ENCODE measurements at places on chromosomes 5 and 9. TPM values are rescaled to one million over a fixed set of nuclear protein-coding genes. Genes with fewer than 3 reads are reported as not detected.

Gene TAS2R1
- not detected for total RNA-seq

GRCh38 chr5:56641635-56642260, 173.6 kb upstream of the MAP3K1 start:
- H3K27me3 ChIP-seq = no peaks in the 10 kb centered on the region
- H3K27ac ChIP-seq = no peak overlapping the region
- H3K4me1 ChIP-seq = no peaks in the 10 kb centered on the region

Gene NOP16
- 13.4 TPM for total RNA-seq

Gene SPATA31D4
- not detected for total RNA-seq

- H3K27me3 ChIP-seq = no peaks in the 10 kb centered on the region
- H3K27ac ChIP-seq = no peak overlapping the region
- no peaks in the 10 kb centered on the region for H3K36me3 ChIP-seq
- no peak overlapping the region for H3K4me3 ChIP-seq
- no peaks in the 10 kb centered on the region for H3K4me1 ChIP-seq
- no peak for DNase-seq
These were observed 819 bp downstream of the LCN2 start for GRCh38 chr9:128149951-128150593.

Gene C5orf52
- total RNA-seq = not detected

DNA sequence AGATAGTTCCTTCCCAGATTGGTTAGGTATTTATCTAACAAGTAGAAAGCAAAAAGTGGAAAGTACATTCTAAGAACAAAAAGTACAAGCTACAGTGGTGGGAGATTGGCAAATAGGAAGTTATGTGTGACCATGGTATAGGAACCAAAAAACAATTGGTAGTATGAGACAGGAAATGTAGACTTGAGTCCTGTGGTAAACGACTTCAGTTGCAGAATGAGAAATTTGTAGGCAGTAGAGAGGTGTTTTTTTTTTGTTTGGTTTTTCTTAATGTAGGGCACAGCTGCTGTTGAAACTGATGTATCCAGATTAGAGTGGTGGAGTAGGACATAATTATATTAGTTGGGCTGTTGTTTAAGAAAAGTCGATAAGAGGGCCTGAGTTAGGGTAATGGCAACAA, 72.0 kb downstream of the CCNH start:
- H3K4me1 ChIP-seq = no peaks in the 10 kb centered on the region
- H3K27me3 ChIP-seq = no peaks in the 10 kb centered on the region
- H3K27ac ChIP-seq = no peak overlapping the region
- no peaks in the 10 kb centered on the region for H3K36me3 ChIP-seq

Gene ROR2
- total RNA-seq = 13.1 TPM

- H3K4me1 ChIP-seq = no peaks in the 10 kb centered on the region
- H3K4me3 ChIP-seq = peak overlapping the region; percentile 61
- peak overlapping the region; percentile 92 for H3K27ac ChIP-seq
- no peaks in the 10 kb centered on the region for H3K36me3 ChIP-seq
These were observed 1.6 kb upstream of the ANXA2R start for GRCh38 chr5:43041669-43042175.

- H3K4me3 ChIP-seq = no peak overlapping the region
- no peak overlapping the region for H3K27ac ChIP-seq
- no peak for DNase-seq
- no peaks in the 10 kb centered on the region for H3K36me3 ChIP-seq
- no peaks in the 10 kb centered on the region for H3K27me3 ChIP-seq
These were observed 61.3 kb upstream of the LRRTM2 start for GRCh38 chr5:138936225-138936967.

- H3K27me3 ChIP-seq = no peaks in the 10 kb centered on the region
- no peak overlapping the region for H3K4me3 ChIP-seq
- no peaks in the 10 kb centered on the region for H3K36me3 ChIP-seq
- no peak overlapping the region for H3K27ac ChIP-seq
- H3K4me1 ChIP-seq = no peaks in the 10 kb centered on the region
These were observed 1153.0 kb upstream of the CDH18 start for GRCh38 chr5:21140987-21141386.

GRCh38 chr5:78926252-78926651, 58.9 kb downstream of the ARSB start:
- DNase-seq = no peak
- no peak overlapping the region for H3K27ac ChIP-seq
- no peaks in the 10 kb centered on the region for H3K27me3 ChIP-seq
- H3K4me1 ChIP-seq = peaks cover 2% of the 10 kb centered on the region

Gene HRH2
- 2.2 TPM for total RNA-seq

DNA sequence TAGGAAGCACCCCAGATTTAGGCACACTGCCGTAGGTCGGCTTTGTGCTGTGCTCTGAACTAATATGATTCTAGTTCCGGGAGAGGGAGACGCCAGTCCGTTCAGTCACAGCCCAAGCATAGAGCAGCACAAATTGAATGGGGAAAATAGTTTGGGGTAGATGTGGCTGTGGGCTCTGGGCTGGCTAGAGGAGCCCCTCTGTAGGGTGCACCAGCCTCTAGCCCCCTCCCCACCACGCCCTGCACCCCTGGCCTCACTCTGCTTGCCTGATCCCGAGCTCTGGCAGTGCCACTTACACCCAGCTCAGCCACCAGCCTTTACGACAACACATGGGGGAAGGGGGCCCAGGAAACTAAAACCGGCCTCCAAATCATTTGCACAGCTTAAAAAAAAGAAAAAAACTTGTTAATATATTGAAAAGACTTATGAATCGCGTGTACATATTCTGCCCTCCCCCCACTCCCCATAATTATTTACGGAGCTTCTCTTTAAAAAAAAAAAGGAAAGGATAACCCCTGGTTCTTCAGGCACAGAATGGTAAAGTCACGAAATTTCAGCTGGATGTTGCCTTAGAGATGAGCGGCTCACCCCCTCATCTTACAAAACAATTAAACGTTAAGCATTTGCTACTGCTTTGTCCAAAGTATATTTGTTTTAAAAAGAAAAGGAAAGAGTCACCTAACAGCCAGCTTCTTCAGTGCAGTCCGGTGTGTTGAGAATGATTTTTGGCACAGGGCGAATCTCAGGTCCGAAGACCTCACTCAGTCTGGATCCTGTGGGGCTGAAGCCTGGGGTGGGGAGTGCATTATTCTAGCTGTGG, 3.5 kb downstream of the LMX1B start:
- peaks cover 10% of the 10 kb centered on the region for H3K4me1 ChIP-seq
- H3K4me3 ChIP-seq = no peak overlapping the region
- no peak overlapping the region for H3K27ac ChIP-seq
- H3K36me3 ChIP-seq = no peaks in the 10 kb centered on the region
- DNase-seq = no peak
- H3K27me3 ChIP-seq = no peaks in the 10 kb centered on the region

Gene DAPK1
- 89.6 TPM for total RNA-seq

DNA sequence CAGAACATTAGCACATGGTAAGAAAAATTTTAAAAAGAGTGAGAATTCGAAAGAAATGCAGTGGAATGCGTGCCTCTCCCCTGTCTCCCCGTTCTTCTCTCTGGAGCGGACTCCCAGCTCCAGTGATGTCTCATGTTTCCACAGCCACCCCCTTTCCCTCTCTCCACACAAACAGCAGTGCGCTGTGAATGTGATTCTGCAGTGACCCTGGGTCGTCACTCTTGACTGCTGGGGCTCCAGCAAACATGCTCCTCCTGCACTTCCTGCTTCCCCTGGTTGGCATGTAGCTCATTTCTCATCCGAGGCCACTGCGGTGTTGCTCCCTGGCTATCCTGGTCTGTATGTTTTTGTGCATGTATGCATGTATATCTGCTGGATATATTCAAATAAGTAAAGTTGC, 13.3 kb downstream of the PHF2 start:
- peak; percentile 24 for DNase-seq
- H3K27ac ChIP-seq = no peak overlapping the region
- no peak overlapping the region for H3K4me3 ChIP-seq
- H3K27me3 ChIP-seq = no peaks in the 10 kb centered on the region
- no peaks in the 10 kb centered on the region for H3K36me3 ChIP-seq

DNA sequence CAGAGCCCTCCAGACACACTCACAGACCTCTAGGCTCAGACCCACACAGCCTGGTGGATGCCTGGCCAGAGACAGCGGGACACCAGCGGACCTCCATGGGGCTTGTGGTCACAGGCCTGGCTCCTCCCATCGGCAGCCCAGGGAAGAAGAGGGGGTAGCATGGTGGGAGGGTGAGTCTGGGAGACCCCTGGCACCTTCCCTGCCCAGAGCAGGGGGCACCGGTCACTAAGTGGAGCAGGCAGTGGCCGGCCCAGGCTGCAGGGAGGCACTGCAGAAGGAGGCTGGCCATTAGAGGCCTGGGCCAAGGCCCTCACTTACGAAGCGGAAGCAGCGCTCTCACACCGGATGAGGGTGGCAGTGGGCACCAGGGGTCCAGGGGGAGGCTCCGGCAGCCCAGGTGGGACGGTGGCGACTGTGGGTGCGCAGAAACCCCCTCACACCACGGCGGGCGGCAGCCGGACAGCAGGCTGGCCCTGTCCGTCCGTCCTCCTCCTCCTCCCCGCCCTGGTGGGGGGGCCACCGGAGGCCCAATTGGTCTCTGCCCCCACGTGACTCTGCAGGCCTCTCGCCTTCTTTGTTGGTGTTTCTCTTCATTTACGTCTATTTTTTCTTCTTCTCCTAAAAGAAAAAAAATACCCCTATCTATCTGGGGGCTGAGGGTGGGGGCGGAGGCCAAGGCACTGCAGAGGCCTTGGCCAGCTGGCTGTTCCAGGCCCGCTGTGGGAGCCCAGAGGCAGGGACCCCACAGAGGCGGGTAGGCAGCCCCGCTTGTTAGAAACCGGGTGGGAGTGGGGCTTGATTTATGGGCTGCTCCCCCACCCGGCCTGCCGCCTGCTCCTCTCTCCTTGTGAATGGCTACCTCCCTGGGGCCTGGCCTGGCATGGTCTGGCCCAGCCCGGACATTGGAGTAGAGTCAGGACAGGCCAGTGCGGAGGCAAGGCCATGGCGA, at the start of gene NR5A1:
TSS of gene NR5A1 (minus strand) at position 469 of the 949 bp plus-strand sequence. CDS start 4,004 bp downstream, outside the sequence.
- peak within 1 kb of the TSS; percentile 46 for H3K4me3 ChIP-seq
- no peaks in the 10 kb centered on the region for H3K27me3 ChIP-seq

DNA sequence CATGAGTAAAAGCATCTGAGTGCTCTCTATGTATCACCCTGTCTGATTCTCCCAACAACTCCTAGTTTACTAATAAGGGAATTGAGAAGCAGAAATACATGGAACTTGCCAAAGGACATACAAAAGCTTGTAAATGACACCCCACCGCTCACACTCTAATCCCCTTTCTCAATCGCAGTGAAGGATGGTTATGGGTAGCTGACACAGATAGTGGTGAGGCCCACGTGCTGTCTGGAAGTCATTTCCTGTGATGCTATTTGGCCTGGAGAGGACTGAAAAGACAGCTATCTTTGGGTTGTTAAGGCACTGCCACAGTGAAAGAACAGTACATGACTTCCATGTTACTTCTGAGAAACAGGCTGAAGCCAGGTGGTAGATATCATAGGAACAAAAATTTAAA, 117.0 kb downstream of the GLIS3 start:
- H3K4me1 ChIP-seq = peaks cover 1% of the 10 kb centered on the region
- DNase-seq = no peak
- no peaks in the 10 kb centered on the region for H3K36me3 ChIP-seq
- no peak overlapping the region for H3K27ac ChIP-seq
- H3K4me3 ChIP-seq = no peak overlapping the region
- H3K27me3 ChIP-seq = no peaks in the 10 kb centered on the region

Gene PRUNE2
- total RNA-seq = 43.9 TPM

GRCh38 chr9:87950765-87951488, 23.4 kb downstream of the CDK20 start:
- no peaks in the 10 kb centered on the region for H3K27me3 ChIP-seq
- DNase-seq = no peak
- no peaks in the 10 kb centered on the region for H3K36me3 ChIP-seq
- H3K4me1 ChIP-seq = no peaks in the 10 kb centered on the region
- H3K27ac ChIP-seq = no peak overlapping the region

- H3K27me3 ChIP-seq = no peaks in the 10 kb centered on the region
- H3K27ac ChIP-seq = no peak overlapping the region
- no peak overlapping the region for H3K4me3 ChIP-seq
- H3K4me1 ChIP-seq = no peaks in the 10 kb centered on the region
These were observed 96.4 kb upstream of the SPIN1 start for GRCh38 chr9:88291856-88292255.

GRCh38 chr5:168023191-168023590, 268.3 kb upstream of the WWC1 start:
- no peak overlapping the region for H3K4me3 ChIP-seq
- peaks cover 1% of the 10 kb centered on the region for H3K4me1 ChIP-seq
- DNase-seq = peak; percentile 23
- H3K36me3 ChIP-seq = no peaks in the 10 kb centered on the region
